ENCODE measurements at places on chromosomes 2 and 18.

GRCh38 chr18:24076950-24077349 lies 61.9 kb upstream of the CABYR start:
- peak; percentile 87 for DNase-seq

DNA sequence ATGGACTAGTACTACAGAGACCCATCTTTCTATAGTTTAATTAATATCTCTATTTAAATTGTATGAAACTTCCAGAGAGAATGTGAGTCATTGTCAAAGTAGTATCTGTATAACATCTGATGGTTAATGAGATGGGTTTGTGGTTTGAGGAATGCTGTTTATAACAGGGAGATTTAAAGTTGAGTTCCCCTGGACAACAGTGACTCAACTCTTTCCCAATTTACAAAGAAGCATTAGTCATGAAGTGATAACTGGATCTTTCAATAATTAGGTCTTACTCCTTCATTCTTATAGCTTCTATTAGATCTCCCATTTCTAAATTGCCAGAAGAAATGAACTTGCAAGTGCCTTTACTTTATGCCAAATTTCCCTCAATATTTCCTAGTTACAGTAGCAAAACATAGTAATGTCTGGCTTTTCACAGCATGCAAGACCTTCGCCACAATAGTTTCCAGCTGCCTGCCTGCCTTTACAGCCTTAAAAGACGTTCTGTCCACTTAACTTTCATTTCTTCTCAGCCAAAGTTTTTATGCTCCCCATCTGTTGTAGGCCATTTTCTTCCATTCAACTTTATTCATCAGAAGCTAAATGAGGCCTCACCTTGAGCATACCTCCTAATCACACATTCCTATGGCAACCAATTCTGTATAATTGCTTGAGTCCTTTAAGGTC lies 47.7 kb upstream of the WDR75 start:
- DNase-seq, result no peak

DNA sequence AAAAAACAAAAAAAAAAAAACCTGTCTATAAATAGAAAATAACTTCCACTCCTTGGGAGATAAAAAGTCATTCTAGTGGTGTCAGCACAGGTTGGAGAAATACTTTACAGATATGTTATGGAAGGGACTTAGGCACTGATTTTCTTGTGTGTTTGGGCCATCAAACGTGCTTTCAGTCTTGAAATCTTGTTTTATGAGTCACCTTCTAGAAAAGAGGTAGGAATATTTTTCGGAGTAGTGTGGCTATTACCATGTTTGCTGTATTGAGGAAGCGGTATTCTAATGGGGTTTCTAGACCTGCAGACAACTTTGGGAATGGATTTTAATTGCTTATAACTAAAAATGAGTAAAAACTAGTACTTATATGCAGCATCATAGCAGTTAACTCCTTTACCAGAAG lies 12.0 kb downstream of the HNMT start:
- no peak for DNase-seq

- no peak for DNase-seq
Observed at GRCh38 chr2:240672701-240673190, 9.9 kb downstream of the AQP12B start.

- DNase-seq, result no peak
Observed at GRCh38 chr2:37632310-37632709, 39.1 kb downstream of the CDC42EP3 start.

GRCh38 chr2:184527058-184527457 lies 71.3 kb upstream of the ZNF804A start:
- DNase-seq, result no peak

- no peak for DNase-seq
Observed at GRCh38 chr2:47346-47725, 1.0 kb upstream of the FAM110C start.

DNA sequence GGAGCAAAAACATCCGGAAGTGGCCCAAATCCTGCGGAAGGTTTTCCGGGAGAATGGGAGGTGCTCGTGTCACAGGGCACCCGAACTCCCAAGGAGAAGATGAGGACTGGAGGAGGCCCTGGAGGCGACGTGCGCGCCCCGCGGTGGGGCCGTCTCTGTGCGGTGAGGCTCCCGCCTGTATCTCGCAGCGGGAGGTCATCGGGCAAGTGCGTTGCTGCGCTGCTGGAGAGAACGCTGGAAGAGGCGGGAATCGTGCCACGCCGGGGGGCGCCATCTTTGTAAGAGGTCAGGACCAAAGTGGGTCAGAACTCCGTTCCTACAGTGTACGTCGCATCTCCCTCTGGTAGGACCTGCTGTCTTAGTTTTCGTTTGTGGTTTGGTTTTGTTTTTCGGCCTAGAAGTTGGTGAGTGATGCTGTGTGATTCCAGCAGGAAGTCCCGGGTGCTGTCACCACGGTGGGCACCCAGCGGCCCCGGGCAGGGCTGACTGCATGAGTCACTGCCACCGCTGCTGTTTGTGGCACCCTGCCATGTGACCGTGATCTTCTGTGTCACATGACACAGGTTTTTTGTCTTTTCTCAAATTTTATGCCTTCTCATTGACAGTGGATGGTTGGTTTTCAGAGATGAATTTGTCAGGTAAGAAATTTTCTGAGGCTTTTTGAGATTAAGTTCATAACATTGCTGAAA lies 21.5 kb upstream of the ATP9B start:
- DNase-seq, result no peak

DNA sequence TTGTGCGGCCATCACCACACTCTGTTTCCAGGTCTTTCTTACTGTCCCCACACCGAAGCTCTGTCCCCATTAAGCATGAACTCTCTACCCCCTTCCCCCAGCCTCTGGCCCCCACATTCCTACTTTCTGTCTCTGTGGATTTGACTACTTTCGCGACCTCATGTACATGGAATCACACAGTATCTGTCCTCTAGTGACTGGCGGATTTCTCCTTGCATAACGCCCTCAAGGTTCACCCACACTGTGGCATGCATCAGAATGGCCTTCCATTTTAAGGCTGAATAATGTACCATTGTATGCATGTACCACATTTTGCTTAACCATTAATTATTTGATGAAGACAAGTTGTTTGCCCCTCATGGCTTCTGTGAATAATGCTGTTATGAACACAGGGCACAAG lies 467.6 kb upstream of the HS6ST1 start:
- DNase-seq, result no peak

- DNase-seq, result no peak
Observed at GRCh38 chr2:205566606-205567168, 115.6 kb upstream of the NRP2 start.

DNA sequence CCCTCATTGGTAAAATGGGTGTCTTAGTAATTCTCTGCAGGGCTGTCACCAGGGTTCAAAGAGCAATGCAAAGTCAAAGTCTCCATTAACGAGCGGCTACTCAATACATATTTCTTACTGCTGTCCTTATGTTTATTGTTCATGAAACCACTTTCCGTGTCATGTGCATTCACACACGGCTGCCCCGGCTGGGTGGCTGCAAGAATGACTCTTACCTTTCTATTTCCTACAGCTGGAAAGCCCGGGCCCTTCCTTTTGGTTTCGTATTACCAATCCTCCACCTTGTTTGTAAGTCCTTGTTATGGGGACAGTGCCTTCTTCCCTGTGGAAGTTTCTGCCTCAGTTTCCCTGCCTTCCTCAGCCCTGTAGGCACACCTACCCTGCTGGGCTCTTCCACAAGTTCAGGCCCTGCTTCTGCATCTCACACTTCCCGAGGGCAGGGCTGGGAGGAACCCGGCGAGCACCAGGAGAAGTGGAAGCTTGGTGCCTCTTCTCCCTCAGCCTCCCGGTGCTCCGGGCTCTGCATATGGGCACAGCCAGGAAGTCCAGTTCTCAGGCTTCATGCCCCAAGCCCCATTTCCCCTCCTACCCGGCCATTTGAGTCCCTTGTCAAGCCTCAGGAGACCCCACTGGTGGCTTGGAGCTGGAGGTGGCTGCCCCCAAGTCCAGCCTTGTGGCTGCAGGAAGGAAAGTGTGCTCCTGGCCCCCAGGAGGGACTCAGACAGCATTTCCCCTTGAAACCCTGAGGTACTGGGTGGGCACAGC lies 18.7 kb upstream of the ACKR3 start:
- DNase-seq, result no peak

DNA sequence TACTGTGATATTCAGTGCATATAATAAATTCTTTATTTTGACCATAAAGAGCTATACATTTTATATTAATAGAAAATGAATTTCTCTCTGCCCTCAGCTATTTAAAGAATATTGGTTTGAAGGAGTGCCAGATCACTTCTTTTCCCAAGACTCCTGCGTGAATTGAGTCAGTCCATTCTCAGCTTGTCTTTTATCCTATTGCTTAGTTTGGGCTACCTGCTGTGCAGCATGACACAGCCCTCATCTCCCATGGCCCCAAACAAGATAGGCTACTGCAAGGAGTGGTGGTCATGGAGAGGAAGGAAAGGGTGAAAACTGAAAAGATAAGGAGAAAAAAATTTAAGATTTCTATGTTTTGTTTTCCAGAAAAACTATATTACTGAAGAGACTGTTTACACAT lies 10.1 kb upstream of the FBXO11 start:
- DNase-seq, result no peak

DNA sequence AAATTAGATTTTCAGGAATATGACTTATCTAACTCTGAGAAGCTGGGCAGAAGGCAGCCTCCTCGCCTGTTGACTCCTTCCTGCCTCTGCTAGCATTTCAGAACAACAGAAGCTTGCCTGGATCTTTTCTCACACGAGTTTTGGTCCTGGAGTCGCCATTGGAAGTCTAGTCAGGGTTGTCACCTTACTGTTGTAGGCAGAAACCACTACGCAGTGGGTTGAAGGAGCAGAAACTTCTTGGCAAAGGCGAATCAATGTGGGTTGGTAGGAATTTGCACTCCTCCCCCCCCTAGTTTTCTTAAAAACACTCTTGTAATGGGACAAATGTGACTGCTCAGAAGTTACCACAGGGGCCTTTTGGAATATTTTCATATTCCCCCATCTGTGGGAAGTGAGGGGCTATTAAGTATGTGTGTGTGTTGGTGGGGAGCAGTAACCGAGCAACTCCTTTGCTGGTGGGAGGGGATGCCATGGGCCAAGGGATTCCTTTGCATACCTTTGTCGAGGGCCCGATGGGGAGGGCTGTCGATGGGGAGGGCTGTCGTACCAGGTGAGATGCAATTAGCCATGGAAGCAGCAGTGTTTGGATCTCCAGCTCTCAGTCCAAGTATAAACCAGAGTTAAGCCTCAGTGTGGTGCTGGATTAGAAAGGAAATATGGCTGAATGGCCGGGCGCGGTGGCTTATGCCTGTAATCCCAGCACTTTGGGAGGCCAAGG lies 117.4 kb downstream of the FMNL2 start:
- DNase-seq, result no peak

DNA sequence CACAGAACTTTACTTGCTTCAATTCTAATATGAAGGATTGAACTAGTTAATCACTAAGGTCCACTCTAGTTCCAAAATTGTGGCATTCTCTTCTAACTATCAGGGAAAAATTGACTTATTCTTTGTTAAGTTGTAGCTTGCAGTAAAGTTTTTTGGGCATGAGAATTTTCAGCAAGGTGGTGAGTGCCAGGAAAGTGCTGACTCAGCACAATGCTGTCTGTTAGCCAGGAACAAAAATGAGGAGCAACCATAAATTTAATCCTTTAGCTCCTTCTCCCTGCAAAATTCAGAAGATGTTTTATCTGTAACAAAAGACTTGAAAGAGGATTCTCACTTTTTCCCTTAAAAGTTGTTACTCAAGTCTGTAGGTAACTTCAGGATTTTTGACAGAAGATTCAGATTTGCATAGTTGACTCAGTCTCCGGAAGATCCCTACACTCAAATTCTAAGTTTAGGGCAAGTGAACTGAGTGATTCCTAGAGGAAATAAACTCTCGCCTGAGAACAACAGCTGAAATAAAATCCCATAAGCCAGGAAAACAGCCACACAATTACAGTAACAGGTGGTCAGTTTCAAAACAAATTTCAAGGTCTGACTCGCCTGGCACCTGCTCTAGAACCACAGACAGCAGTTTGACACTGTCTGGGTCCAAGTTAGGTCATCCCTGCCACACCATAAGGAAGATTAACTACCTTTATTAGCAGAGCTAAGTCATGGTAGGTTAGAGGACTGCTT lies 20.2 kb upstream of the DARS1 start:
- DNase-seq, result no peak

DNA sequence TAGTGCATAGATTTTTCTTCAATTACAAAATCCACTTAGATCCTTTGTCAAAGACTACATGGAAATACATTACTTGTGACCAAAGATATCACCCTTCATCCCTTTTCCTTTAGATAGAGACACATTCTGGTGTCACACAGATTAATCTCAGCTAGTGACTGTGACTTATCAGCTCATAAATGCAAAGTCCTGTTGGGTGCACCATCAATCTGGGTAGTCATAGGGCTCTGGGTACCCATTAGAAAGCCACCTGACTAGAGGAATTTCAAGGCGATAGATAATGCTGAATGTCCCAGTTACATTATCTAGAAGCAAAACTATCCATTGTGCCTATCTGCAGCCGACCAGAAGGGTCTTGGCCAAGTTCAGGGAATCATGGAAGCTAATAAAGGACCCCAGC lies 2.6 kb upstream of the APOB start:
- no peak for DNase-seq

DNA sequence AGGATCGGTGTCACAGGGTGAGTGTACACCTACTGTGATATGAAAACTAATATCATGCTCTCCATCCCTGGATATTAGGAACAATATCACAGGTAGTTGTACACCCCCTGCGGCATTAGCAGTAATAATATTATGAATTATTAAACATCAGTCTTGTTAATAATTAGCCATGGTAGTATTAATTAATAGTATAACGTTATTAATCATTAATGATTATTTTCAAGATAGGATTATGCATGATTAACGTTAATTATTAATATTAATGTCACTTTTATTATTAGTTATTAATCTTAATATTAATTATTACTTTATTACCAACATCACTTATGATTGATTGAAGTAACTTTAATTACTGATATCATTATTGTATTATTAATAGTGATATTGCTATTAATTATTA lies 26.2 kb upstream of the NAGK start:
- DNase-seq, result no peak

- DNase-seq, result no peak
Observed at GRCh38 chr18:79524181-79525078, 128.7 kb downstream of the NFATC1 start.

DNA sequence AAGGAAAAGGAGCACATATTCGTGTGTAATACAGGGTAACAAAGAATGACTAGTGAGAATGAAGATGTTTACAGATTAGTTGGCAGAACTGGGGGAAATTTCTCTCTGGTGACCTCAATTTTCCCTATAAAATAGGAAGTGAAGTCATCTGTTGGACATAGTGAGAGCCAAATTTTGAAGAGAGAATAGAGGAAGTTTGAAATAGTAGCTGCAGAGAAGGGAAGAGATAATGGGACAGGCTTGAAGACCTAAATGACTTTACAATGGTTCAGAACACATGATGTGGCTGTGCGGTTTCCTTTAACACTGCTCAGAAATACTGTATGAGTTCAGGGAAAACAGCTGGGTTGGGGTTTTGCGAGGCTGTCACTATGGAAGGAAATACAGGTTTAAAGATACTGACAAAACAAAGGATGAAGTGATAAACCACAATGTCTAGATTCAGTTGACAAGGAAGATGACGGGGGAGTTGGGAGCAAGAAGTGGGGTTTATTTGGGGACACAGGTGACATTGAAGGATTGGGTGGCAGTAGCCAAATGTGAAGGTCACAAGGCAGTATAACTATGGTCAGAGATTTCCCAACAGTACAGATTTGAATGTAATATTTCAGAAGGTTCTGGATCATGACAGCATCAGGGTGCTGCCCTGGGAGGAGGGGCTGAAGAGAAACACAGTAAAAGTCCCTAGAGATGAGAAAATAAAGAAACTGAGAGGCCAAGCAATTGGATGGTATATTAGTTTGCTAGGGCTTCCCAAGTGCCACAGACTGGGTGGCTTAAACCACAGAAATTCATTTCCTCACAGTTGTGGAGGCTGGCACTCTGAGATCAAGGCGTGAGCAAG lies 82.6 kb upstream of the TANK start:
- DNase-seq, result no peak

Data from SHP77 treated with DMSO at 0.1 percent for 48 hours (cell line).